ENCODE measurements at places on chromosomes 2 and 18. TPM values are rescaled to one million over a fixed set of nuclear protein-coding genes. Genes with fewer than 3 reads are reported as not detected.
A peak's percentile ranks its signal among the peaks of the same experiment; 100 is the strongest.

Gene CYP27A1
- 50.6 TPM for total RNA-seq

Gene SERPINB2
- total RNA-seq = 0.27 TPM

Gene GLI2
- total RNA-seq = 18.5 TPM

Gene ASPRV1
- 3.4 TPM for total RNA-seq

Gene POU3F3
- total RNA-seq = 0.15 TPM

Gene RBMS1
- total RNA-seq = 119 TPM

Gene DSG1
- not detected for total RNA-seq

Gene CHRNA1
- not detected for total RNA-seq

DNA sequence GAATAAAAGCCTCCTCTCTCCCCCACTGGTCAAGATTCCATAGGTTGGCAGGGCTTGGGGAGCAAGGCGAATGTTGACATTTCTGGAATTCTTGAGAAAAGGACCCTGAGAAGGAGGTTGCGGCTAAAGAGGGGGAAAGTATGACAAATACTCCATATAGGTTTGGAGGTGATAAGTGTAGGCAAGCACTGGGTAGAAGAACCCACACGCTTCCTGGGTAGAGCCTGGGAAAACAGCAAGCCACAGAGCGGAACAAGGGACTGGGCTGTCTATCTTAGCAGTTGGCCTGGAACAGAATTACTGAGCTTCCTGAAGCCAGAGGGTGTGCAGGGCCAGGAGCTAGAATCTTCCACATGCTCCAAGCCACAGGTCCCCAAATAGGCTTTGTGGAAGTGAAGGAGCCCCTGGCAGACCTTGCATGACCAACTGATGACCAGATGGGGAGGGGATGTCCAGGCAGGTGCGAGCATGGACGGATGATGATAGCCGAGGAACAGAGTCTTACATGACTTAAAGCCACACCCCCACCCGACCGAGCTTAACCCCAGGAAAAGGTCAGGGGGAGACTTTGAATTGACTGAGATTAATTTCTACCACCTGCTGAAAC, 9.9 kb downstream of the PRKAG3 start:
- no peaks in the 10 kb centered on the region for H3K36me3 ChIP-seq
- no peaks in the 10 kb centered on the region for H3K27me3 ChIP-seq
- DNase-seq = no peak
- no peak overlapping the region for H3K27ac ChIP-seq
- no peaks in the 10 kb centered on the region for H3K4me1 ChIP-seq

- no peak for DNase-seq
- no peak overlapping the region for H3K4me3 ChIP-seq
- peaks cover 2% of the 10 kb centered on the region for H3K27me3 ChIP-seq
- H3K36me3 ChIP-seq = no peaks in the 10 kb centered on the region
- H3K4me1 ChIP-seq = no peaks in the 10 kb centered on the region
- no peak overlapping the region for H3K27ac ChIP-seq
Observed at GRCh38 chr2:68849579-68850030, 21.6 kb downstream of the BMP10 start.

DNA sequence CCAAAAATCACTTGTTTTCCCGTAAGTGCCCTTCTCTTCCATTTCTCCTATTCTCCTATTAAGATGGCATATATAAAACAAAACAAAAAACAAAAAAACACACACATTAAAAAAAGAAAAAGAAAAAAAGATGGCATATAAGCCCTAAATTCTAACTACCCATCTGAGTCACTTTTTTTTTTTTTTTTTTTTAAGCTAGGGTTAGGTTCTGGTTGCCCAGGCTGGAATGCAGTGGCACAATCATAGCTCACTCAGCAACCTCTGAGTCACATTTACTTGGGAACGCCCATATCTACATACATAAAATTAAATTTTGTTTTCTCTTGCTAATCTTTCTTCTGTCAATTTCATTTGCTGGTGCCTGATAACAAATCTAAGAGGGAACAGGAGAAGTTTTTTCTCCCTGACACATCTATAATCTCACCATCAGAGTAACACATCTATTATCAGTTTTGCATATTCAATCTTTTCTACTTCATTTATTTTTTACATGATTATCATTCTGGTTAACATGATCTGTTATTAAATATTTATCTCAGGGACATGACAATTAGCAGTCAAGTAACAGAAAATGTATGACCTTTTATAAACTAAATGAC, 52.1 kb downstream of the EEF1B2 start:
- H3K27ac ChIP-seq = no peak overlapping the region
- H3K4me1 ChIP-seq = no peaks in the 10 kb centered on the region
- no peak overlapping the region for H3K4me3 ChIP-seq
- no peaks in the 10 kb centered on the region for H3K36me3 ChIP-seq
- DNase-seq = no peak
- no peaks in the 10 kb centered on the region for H3K27me3 ChIP-seq

- no peaks in the 10 kb centered on the region for H3K36me3 ChIP-seq
- no peak overlapping the region for H3K27ac ChIP-seq
- no peaks in the 10 kb centered on the region for H3K27me3 ChIP-seq
- H3K4me3 ChIP-seq = no peak overlapping the region
- DNase-seq = no peak
Observed at GRCh38 chr2:189018631-189019030, 44.5 kb downstream of the COL3A1 start.

GRCh38 chr2:219645631-219646527, 18.4 kb downstream of the SLC4A3 start:
- H3K27ac ChIP-seq = no peak overlapping the region
- no peaks in the 10 kb centered on the region for H3K36me3 ChIP-seq
- H3K27me3 ChIP-seq = no peaks in the 10 kb centered on the region
- H3K4me3 ChIP-seq = no peak overlapping the region

- no peak overlapping the region for H3K4me3 ChIP-seq
- H3K27ac ChIP-seq = no peak overlapping the region
- DNase-seq = no peak
- H3K4me1 ChIP-seq = no peaks in the 10 kb centered on the region
Observed at GRCh38 chr2:176463546-176463945, 194.3 kb downstream of the MTX2 start.

DNA sequence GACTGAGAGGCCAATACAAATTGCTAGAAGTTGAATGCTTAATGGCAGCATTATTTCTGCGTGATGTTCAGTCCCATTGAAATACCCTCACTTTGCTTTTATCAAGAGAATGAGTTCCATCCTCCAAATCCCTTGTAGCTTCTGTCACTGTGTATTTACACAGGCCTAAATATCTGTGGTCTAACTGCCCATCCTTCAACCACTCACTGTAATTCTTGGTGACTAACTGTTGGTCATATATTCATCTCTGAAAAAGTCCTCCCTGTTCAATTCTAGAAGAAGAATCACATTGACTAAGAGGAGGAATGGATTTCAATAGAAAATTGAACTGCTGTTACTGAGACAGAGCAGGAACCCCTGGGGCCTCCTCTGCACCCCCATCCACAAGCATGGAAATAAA, 74.2 kb upstream of the L3MBTL4 start:
- no peak overlapping the region for H3K4me3 ChIP-seq
- H3K27ac ChIP-seq = no peak overlapping the region
- no peaks in the 10 kb centered on the region for H3K36me3 ChIP-seq
- H3K27me3 ChIP-seq = no peaks in the 10 kb centered on the region

- peak overlapping the region; percentile 32 for H3K27ac ChIP-seq
- no peaks in the 10 kb centered on the region for H3K36me3 ChIP-seq
- no peaks in the 10 kb centered on the region for H3K4me1 ChIP-seq
- H3K4me3 ChIP-seq = no peak overlapping the region
Observed at GRCh38 chr2:69791045-69791444, 38.4 kb upstream of the GMCL1 start.

DNA sequence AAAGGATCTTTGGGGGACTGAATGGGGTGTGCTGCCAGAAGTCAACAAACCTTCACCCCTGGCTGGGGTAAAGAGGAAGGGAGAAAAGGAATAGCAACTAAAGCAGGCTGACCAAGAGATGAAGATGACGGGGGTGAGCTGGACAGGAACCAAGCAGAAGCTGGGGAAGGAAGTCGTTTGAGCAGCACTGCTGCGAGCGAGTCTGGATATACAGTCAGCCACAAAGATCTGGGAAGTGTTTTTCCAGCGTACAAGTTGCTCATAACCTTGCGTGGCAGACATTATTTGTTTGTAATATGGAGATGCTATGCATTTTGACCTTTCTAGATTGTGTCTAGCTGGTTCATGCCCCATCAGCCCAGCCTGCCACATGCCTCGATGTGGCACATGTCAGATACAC, 71.2 kb downstream of the EIF2AK3 start:
- H3K36me3 ChIP-seq = peaks cover 5% of the 10 kb centered on the region
- H3K27ac ChIP-seq = no peak overlapping the region
- H3K4me3 ChIP-seq = no peak overlapping the region
- no peaks in the 10 kb centered on the region for H3K27me3 ChIP-seq
- H3K4me1 ChIP-seq = no peaks in the 10 kb centered on the region

- H3K27ac ChIP-seq = no peak overlapping the region
- no peaks in the 10 kb centered on the region for H3K4me1 ChIP-seq
- no peaks in the 10 kb centered on the region for H3K36me3 ChIP-seq
- DNase-seq = no peak
- H3K27me3 ChIP-seq = no peaks in the 10 kb centered on the region
- no peak overlapping the region for H3K4me3 ChIP-seq
Observed at GRCh38 chr2:23327887-23328286, 57.1 kb upstream of the KLHL29 start.

GRCh38 chr2:234025466-234025865, 25.0 kb upstream of the SPP2 start:
- no peaks in the 10 kb centered on the region for H3K27me3 ChIP-seq
- H3K4me1 ChIP-seq = no peaks in the 10 kb centered on the region
- no peaks in the 10 kb centered on the region for H3K36me3 ChIP-seq
- DNase-seq = no peak
- H3K27ac ChIP-seq = no peak overlapping the region

DNA sequence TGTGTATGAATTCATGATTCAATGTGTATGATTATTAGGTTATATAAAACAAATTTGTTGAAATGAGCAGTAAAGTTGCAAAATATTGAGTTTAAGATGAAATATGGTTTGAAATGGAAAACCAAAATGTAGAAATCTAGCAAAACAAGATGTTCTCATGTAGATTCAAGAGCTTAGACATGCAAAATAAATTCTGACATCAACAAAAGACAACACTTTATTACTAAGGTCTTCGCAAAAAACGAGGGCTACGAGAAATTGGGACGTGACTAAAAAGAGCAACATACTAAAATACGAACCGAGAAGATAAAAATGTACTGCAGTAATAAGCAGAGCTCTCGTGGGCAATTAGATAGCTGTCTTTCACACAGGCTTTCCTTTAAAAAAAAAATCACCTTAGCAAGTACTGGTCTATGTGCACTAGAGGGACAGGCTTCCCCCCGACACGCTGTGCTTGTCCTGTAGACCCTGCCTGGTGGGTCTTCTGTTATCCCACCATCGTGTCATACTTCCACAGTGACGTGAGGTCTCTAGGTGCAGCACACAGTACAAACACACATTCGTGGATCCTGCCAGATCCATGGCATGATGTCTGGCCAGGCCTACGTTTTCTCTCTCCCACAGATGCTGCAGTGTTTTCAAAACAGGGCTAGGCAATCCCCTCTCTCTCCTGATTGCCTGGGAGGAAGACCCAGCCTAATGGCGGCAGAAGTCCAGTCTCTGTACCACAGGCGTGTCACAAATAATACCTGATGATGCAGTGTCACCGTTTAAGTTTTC, 240.8 kb downstream of the TCF4 start:
- no peak overlapping the region for H3K4me3 ChIP-seq
- no peak overlapping the region for H3K27ac ChIP-seq
- no peaks in the 10 kb centered on the region for H3K36me3 ChIP-seq
- H3K27me3 ChIP-seq = no peaks in the 10 kb centered on the region
- no peak for DNase-seq
- no peaks in the 10 kb centered on the region for H3K4me1 ChIP-seq

DNA sequence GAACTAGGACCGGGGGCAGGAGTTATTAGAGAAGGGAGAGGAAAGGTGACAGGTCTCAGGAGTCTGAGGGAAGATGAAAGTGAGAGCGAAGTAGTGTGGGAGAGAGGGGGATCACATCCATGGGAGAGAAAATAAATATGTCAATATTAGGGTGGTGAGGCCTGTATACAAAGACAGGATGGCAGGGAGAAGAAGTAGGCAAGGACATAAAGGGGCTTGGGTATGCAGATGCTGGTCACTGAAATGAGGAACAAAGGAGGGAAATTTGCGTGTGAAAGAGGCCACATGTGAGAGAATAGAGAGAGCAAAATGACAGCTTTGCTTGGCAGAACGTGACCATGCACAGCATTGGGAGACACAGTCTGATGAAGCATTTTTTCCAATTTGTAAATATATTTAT, 13.6 kb downstream of the METAP1D start:
- H3K4me1 ChIP-seq = no peaks in the 10 kb centered on the region
- no peak overlapping the region for H3K4me3 ChIP-seq
- no peak for DNase-seq
- H3K27ac ChIP-seq = no peak overlapping the region
- H3K27me3 ChIP-seq = no peaks in the 10 kb centered on the region

DNA sequence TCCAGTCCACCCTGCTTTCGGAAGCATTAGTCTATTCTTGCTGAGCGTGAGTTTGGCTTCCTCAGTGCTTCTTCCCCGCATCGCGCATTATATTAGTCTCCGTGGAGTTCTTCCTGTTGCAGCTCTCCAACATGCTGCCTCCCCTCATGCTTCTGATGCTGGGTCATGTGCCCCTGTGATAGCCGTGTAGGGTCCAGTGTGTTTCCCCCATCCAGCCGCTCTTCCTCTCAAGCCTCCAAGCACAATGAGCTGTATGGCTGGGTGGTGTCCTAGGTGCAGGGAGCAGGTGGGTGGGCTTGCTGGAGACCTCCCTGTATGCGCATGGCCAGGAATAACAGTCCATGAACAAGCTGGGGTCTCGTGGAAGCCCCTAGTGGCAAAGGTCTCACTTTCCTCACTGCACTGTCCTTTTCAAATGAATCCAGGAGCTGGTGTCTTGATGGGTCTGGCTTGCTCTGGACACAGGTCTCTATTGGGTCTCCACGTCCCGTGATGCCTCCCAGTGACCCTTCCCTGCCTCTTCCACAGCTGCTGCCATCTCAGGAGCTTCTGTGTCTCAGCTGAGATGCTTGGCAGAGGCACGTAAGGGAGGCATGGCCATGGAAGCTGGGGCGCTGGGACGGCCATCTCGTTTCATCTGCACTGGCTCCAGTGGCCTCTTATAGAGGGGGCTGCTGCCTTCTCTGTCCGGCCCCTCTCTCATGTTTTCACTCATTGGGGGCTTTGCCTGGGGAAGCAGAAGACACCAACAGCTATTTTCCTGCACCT, 54.8 kb upstream of the HDAC4 start:
- no peaks in the 10 kb centered on the region for H3K36me3 ChIP-seq
- no peaks in the 10 kb centered on the region for H3K4me1 ChIP-seq
- H3K27me3 ChIP-seq = no peaks in the 10 kb centered on the region

GRCh38 chr2:86622519-86623042, 1.1 kb downstream of the RNF103 start:
- peak; percentile 88 for DNase-seq
- H3K36me3 ChIP-seq = peaks cover 2% of the 10 kb centered on the region
- peak overlapping the region; percentile 79 for H3K4me3 ChIP-seq
- H3K27ac ChIP-seq = peak overlapping the region; percentile 88
- H3K4me1 ChIP-seq = no peaks in the 10 kb centered on the region
- no peaks in the 10 kb centered on the region for H3K27me3 ChIP-seq

GRCh38 chr18:7749510-7749981, 182.4 kb downstream of the PTPRM start:
- peak overlapping the region; percentile 9 for H3K27ac ChIP-seq
- H3K4me1 ChIP-seq = peaks cover 17% of the 10 kb centered on the region
- no peak for DNase-seq
- H3K4me3 ChIP-seq = no peak overlapping the region
- no peaks in the 10 kb centered on the region for H3K27me3 ChIP-seq
- no peaks in the 10 kb centered on the region for H3K36me3 ChIP-seq

- no peak overlapping the region for H3K4me3 ChIP-seq
- H3K36me3 ChIP-seq = no peaks in the 10 kb centered on the region
- no peak for DNase-seq
- no peaks in the 10 kb centered on the region for H3K27me3 ChIP-seq
- H3K27ac ChIP-seq = no peak overlapping the region
- no peaks in the 10 kb centered on the region for H3K4me1 ChIP-seq
Observed at GRCh38 chr2:42853549-42854206, 61.3 kb upstream of the HAAO start.

Data from aorta (tissue), 5 donors.